ENCODE measurements at places on chromosomes 2 and 18.

DNA sequence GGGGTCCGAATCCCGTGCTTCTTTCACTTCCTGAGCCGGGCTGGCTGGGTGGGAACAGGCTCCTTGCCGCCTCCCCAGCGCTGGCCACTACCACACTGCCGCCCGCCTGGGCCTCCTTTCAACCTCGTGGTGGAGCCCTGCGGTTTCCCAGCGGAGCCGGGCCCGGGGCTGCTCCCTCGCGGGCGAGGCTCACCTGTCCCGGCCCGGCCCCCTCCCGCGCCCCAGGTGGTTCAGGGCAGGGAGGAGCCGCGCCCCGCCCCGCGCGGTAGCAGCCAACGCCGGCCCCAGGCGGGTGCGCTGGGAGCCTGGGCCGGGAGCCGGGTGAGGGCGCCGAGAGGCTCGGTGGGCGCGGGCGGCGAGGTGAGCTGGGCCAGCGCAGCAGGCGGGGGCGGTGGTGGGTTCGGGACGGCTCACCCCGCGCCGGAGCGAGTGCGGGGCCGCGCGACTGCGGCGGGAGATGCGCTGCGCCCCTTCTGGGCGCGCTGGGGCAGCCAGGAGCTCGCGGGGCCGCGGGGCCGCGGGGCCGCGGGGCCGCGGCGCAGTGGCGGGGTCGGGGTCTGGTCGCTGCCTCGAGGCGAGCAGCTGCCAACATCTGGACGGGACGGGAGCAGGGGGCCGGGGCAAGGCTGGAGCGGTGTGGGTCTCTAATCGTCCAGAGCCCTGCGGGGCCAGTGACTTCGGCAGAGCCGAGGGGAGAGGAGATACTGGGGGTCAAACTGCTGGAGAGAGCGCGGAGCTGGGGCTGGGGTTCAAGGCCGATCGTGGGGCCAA, at the start of gene LYPD6B:
TSS of gene LYPD6B (plus strand) at position 258 of the 771 bp plus-strand sequence. CDS start 92,250 bp downstream, outside the sequence.
- no peak for DNase-seq

DNA sequence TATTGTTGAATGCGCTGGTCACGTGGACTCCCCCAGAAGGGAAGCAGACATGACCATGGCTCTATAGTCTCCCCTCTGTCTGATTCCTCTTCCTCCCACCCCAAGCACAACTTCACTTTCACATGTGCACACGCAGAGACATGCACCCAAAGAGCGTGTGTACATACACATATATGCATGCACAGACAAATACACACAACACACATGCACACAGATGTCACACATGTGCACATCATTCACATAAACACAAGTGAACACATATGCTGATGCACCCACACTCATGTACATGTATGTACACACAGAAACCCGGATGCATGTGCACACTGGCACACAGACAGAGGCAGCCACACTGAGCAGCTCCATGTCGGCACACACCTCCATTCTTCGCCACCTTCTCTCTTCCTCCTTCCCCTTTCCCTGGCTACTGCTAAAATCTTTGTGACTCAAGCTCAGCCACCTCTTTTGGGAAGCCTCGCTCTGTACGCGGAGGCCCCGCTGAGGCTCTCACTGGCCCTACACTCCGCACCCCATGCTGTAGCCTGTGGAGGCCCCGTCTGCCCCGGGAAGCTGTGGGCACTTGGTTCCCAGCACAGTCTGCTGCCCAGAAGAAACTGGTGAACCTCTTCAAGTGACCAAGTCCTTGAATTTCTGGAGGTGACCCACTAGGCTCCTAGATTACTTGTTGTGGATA, 101.6 kb upstream of the TEX51 start:
- no peak for DNase-seq

- no peak for DNase-seq
Observed at GRCh38 chr2:37625156-37625555, 46.3 kb downstream of the CDC42EP3 start.

GRCh38 chr2:53787614-53788289, 908 bp downstream of the ERLEC1 start:
- no peak for DNase-seq

GRCh38 chr2:140994856-140995255, 1136.0 kb downstream of the LRP1B start:
- DNase-seq = no peak

DNA sequence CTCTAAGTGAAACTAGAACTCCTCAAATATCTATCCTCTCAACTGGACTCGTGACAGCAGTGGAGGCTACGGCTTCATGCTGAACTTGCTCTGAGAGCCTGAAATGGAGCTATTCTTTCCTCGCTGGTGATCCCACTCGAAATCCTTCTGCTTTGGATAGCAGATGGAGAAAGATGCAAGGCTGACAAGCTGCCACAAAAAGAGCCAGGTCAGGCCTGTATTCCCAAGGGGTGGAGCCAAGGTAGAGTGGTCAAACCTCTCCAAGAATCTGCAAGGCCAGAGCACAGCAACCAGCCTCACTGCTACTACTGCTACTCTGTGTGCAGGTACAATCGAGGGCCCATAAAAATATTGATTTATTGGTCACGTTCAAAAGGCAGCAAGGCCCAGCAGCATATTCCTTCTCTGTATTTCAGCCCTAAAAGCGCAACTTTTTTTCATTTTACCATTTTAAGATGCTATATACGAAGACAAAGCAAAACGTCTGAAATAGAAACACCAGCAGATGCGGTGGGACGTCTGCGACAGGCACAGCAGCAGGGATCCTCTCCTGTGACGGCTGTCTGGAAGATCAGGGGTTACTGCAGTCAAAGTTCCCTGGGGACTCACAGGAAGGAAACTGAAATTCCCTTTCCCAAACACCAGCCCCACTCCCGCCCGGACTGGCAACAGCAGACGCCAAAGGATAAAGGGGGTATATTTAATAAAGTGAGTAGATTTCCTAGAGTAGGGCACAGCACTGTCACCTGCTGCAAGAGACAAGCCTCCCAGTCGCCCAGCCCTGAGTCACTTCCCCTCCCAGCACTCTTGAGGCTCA, 2.4 kb downstream of the SPRED2 start:
- no peak for DNase-seq

DNA sequence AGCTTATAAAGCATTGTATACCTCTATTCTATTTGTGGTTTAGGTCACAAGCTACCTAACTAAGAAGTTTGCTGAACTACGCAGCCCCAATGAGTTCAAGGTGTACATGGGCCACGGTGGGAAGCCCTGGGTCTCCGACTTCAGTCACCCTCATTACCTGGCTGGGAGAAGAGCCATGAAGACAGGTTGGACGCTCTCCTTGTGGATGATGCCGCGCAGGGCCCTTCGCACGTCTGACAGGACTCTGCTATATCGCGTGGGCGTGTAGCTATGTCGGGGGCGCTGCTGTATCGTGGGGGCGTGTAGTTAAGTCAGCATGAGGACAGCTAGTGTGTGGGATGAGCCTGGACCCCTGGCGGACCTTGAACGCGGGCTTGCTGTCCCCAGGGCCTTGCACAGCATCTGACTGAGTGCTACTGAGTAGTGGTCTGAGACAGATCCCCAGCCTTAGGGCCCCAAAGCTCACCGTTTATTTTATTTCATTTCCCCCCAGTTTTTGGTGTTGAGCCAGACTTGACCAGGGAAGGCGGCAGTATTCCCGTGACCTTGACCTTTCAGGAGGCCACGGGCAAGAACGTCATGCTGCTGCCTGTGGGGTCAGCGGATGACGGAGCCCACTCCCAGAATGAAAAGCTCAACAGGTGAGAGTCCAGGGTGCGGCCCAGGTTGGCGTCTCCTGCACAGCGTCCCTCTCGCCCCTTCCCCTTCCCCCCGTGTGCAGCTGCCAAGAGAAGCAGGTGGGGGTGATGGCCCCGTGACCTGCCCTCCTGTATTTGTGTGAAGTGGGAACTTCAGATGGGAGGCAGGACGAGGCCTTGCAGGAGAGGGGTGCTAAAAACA, 15.6 kb upstream of the CNDP1 start:
- DNase-seq = no peak

GRCh38 chr2:64753399-64753798, 99.7 kb upstream of the SERTAD2 start:
- no peak for DNase-seq

- no peak for DNase-seq
Observed at GRCh38 chr18:26642440-26643348, 94.3 kb upstream of the KCTD1 start.
